T-helper 1 cell treated with Interleukin-12 subunit alpha and Interleukin-12 subunit beta and Interleukin-4 antibody, amounts not matched to agents 30 ng/mL and 1 ng/mL, for 36 hours (primary cell): ENCODE measurements at places on chromosomes 11 and 22. TPM values are rescaled to one million over a fixed set of nuclear protein-coding genes. Genes with fewer than 3 reads are reported as not detected.

KLHDC7B gene
- total RNA-seq, result 12.6 and 13.8 TPM in 2 replicates

TPST2 gene
- 74.8 and 82.1 TPM in 2 replicates for total RNA-seq

FOLR1 gene
- total RNA-seq, result not detected in 2 replicates

RASGRP2 gene
- 189 and 192 TPM in 2 replicates for total RNA-seq

HBB gene
- not detected in 2 replicates for total RNA-seq

IL18 gene
- 0.17 and 0.39 TPM in 2 replicates for total RNA-seq

TEX12 gene
- total RNA-seq, result 0.46 TPM in 1 of 2 replicates, not detected in the other

TRIM29 gene
- not detected in 2 replicates for total RNA-seq

SERHL2 gene
- 0.66 and 1.6 TPM in 2 replicates for total RNA-seq

INPPL1 gene
- 111 and 117 TPM in 2 replicates for total RNA-seq

CCDC87 gene
- 0.15 TPM in 1 of 2 replicates, not detected in the other for total RNA-seq

HEPACAM gene
- not detected in 2 replicates for total RNA-seq

MRPL40 gene
- total RNA-seq, result 19.8 and 23.0 TPM in 2 replicates

PGGHG gene
- 235 and 236 TPM in 2 replicates for total RNA-seq

CSF2RB gene
- 37.5 and 40.1 TPM in 2 replicates for total RNA-seq

SLC29A2 gene
- 6.1 and 6.8 TPM in 2 replicates for total RNA-seq

NCAM1 gene
- 1.2 and 1.8 TPM in 2 replicates for total RNA-seq

RIN1 gene
- total RNA-seq, result 1.3 and 2.0 TPM in 2 replicates

POLDIP3 gene
- total RNA-seq, result 78.4 and 80.7 TPM in 2 replicates

F2 gene
- total RNA-seq, result 0.71 TPM in 1 of 2 replicates, not detected in the other

FAT3 gene
- total RNA-seq, result not detected in 2 replicates

IFITM10 gene
- total RNA-seq, result 1.2 and 1.8 TPM in 2 replicates
